ENCODE measurements at places on chromosomes 16 and 17.

- no peak for DNase-seq
Measured at GRCh38 chr17:65544672-65545071, 16.8 kb downstream of the AXIN2 start.

- DNase-seq, result peak; percentile 25
Measured at GRCh38 chr17:44122816-44123355, 555 bp downstream of the HDAC5 start.

GRCh38 chr16:66524601-66525164 lies 25.2 kb downstream of the TK2 start:
- DNase-seq, result no peak

DNA sequence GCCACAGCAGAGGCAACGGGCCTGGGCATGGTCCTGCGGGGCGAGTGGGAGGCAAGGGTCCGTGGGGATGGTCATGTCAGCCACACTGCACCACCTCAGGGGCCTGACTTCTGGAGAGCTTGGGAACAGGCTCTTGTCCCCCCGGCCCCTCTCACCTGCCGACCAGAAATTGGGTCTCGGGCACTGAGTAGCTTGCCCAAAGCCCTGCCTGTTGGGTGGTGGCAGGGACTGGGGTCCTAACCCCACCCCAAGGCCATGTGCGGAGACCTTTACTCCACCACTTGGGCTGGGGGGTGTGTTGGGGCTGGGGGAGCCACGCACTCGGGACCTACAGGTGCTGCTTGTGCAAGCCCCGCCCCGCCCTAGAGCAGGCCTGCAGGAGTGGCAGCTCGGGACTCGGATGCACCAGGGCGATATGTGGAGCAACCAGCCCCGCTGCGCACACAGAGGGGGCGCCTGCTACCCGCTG lies 24.2 kb upstream of the CHMP6 start:
- DNase-seq, result no peak

DNA sequence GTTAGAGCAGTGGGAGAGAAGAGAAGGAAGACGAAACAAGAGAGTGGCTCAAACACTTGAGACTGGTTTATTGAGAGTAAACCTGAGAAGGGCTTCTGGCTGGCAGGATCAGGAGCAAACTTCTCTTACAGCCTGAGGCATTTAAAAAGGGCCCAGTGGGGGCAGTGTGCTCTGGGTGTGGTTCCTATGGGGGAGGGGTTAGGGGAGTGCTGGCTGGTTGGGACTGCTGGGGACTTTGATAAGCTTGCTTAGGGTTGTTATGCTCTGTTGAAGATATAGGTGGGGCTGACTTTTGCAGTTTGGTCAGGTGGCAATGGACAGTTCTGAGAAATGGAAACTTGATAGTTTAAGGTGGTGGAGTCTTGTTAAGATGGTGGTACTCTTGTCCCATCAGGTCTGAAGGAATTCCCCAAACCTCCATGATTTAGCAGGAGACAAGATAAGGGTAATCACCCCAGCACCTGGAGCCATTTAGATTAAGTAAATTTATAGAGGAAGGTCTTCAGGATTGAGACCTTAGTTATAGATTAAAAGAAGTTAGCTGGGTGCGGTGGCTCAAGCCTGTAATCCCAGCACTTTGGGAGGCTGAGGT lies 79.3 kb downstream of the EMP2 start:
- DNase-seq, result no peak

DNA sequence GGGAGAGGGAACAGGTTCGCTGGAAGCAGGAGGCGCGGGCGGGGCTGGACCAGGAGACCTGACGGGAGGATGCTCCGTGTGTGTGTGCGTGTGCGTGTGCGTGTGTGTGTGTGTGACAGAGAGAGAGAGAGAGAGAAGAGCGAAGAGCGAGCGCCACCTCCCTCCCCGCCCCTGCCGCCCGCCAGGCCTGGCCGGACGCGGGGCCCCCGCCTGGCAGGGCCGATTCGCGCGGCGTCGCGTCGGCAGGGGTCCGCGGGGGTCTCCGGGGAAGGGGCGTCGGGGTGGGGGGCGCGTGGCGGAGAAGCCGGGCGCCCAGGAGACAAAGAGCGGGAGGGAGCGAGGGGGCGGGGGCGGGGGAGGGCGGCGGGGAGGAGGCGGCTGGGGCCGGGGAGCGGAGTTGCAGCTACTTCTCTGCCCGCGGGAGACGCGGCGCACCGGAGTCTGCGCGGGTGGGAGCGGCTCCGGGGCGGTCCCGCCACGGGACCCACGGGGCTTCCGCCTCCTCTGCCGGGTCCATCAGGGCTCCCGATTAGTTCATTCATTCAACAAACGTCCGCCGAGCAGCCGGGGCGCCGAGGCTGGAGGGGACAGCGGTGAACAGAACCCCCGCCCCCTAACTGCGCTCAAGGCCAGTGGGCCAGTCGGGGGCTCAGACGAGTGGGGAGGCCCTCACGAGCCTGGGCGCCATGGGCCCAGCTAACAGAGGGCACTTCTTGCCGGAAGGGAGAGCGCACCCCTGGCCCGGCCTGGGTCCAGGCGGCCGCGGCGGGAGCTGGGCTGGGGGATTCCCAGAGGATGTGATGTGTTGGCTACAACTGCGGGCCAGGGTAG lies at the start of gene SAMD14:
Gene SAMD14, minus strand, starts transcription at position 433 of the 831 bp plus-strand sequence. CDS start 5,201 bp downstream, outside the sequence.
- DNase-seq, result peak; percentile 62

DNA sequence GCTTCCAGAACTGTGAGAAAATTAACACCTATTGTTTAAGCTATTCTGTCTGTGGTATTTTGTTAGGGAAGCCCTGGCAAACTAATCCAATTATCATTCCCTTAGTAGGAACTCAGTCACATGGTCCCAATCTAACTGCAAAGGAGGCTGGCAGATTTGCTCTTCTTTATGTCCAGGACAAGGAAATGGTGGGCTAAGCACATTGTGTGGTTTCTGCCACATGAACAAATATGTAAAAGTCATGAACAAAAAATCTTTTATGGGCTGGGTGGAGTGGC lies 278.6 kb upstream of the RPL38 start:
- DNase-seq, result no peak

- peak; percentile 91 for DNase-seq
Measured at GRCh38 chr16:67723151-67723910, 4.2 kb upstream of the GFOD2 start.

DNA sequence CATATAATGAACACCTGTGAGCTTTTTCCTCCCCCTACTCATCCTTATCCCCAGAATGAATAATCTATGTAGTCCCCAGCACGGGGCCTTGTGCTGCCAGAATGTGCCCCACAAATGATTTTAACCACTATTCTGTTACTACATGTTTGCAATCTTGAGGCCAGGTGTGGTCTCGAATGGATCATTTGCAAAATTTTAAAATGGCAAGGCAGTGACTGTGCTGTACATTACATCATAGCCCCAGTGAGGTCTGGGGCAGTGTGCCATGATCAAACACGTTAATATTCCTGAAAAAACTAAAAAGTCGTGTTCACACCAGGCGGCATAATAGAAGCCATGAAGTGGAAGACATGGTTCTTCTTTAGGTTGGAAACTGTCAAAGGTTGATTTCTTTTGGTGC lies 479.9 kb upstream of the EEF2KMT start:
- no peak for DNase-seq

- peak; percentile 79 for DNase-seq
Measured at GRCh38 chr16:80932708-80933095, 74.0 kb downstream of the CMC2 start.

DNA sequence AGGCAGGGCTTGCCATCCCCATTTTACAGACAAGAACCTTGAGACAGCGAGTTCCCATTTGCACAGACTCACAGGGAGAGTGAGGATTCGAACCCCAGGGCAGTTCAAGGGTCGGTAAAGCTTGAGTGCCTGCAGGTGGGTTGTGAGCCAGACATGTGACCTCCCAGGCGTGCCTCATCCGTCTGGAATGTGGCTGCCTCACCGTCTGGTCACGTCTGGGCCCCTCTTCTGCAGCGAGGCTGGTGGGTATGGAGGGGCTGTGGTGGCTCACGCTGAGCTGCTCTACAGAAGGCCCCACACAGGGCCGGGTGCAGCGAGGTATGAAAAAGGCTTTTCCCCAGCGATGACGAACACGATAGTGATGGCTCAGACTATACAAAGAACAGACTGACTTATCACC lies 35.8 kb upstream of the LHX1 start:
- DNase-seq, result peak; percentile 93

- no peak for DNase-seq
Measured at GRCh38 chr17:32747856-32748255, 129.1 kb downstream of the MYO1D start.

GRCh38 chr16:9095656-9096397 lies 4.4 kb downstream of the HAPSTR1 start:
- no peak for DNase-seq

- no peak for DNase-seq
Measured at GRCh38 chr17:48541036-48541576, 3.8 kb downstream of the HOXB2 start.

DNA sequence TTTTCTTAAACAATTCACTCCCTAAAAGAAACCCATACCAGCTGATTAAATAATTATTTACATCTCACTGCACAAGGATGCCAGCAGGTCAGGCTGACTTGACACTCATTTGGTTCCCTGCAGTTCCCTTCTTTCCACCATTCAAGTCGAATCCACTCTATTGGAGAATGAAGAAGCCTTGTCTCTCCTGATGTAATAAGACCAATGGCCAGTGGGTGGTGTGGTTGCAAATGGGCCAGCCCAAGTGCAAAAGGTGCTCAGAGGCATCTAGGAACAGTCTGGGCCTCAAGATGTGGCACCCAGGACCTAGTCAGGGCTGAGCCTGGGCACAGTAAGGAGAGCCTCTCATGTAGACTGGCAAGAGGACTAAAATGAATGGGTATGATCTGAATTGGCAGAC lies 9.3 kb downstream of the C16orf78 start:
- DNase-seq, result no peak

- DNase-seq, result no peak
Measured at GRCh38 chr16:30095166-30096078, 591 bp downstream of the YPEL3 start.

DNA sequence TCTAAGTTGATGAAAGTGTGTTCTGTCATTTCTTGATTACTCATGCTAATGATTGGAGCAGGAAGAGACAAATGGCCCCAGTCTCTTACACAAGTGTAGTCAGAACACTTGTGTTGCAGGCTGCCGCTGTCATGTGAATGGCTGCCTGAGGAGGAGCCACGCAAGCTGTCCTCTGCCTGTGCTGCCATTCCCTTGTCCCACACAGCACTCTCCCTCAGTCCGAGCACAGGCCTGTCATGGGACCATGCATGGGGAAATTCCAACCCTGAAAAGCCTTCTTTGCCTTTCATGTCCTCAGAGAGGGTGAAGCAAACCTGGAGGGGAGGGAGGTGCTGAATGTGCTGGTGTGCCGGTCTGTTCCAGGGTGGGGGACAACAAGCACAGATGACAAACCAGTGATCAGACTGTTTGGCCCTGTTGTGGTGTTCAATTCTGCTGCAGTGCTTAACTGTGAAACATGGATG lies 109.4 kb downstream of the MRTFB start:
- no peak for DNase-seq

GRCh38 chr16:73304008-73304774 lies 256.3 kb upstream of the ZFHX3 start:
- DNase-seq, result no peak

DNA sequence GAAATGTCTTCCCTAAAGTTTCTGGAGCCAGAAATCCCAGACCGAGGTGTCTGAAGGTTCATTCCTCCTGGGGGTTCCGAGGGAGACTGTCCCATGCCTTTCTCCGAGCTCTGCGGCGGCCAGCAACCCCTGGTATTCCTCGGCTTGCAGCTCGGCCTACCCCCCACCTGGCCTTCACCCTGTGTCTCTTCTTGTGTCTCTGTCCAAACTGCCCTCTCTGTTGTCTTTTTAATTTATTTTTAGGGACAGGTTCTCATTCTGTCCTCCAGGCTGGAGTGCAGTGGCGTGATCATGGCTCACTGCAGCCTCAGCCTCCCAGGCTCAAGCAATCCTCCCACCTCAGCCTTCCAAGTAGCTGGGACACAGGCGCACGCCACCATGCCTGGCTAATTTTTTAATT lies 211.7 kb downstream of the SEC14L1 start:
- DNase-seq, result no peak

DNA sequence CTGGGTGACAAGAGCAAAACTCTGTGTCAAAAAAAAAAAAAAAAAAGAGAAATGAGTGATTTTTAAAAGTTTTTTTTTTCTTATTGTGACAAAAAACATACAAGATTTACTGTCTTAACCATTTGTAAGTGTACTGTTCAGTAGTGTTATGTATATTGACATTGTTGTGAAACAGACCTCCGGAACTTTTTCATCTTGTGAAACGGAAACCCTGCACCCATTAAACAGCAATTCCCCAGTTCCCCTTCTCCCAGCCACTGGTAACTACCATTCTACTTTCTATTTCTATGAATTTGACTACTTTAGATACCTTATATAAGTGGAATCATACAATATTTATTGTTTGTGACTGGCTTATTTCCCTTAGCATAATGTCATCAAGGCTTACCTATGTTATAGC lies 18.7 kb downstream of the DUS2 start:
- no peak for DNase-seq

DNA sequence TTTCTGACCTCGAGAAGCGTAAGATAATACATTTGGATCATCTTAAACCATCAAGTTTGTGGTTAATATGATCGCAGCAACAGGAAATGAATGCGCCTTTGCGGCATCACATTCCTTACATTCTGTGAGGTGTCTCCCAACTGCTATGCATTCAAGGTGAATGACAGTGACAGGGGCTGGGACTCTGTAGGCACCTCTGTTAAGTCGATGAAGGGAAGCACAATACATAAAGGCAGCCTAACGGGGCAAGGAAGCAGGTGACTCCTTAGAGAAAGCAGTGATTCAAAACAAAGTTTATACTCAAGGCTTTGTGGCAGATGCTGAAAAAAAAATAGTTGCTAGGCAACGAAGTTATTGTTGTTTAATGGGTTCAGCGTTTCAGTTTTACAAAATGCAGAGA lies 21.6 kb upstream of the EVPL start:
- DNase-seq, result no peak

GRCh38 chr17:73955616-73956015 lies 247.9 kb upstream of the RPL38 start:
- no peak for DNase-seq

DNA sequence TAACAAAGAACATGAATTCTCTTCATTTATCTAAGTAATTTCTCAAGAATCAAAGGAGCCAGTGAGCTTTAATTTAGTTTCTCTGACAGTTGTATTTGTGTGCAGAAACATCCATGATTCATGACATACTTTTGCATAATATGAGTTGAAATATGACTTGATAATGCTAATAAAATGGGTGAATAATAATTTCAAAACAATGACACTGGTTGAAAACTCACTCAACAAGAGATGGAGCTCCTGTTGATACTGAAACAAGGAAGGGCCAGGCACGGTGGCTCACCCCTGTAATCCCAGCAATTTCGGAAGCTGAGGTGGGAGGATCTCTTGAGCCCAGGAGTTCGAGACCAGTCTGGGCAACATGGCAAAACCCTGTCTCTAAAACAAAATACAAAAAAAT lies 147.0 kb downstream of the MAP2K6 start:
- no peak for DNase-seq

- DNase-seq, result no peak
Measured at GRCh38 chr17:28141313-28141712, 98.8 kb downstream of the NLK start.

GRCh38 chr16:72666267-72666666 lies 381.7 kb downstream of the ZFHX3 start:
- no peak for DNase-seq

- no peak for DNase-seq
Measured at GRCh38 chr16:85848986-85849385, 49.5 kb downstream of the COX4I1 start.

Data from astrocyte of the hippocampus (primary cell).